ENCODE measurements at places on chromosomes 12 and 14. TPM values are rescaled to one million over a fixed set of nuclear protein-coding genes. Genes with fewer than 3 reads are reported as not detected.

DNA sequence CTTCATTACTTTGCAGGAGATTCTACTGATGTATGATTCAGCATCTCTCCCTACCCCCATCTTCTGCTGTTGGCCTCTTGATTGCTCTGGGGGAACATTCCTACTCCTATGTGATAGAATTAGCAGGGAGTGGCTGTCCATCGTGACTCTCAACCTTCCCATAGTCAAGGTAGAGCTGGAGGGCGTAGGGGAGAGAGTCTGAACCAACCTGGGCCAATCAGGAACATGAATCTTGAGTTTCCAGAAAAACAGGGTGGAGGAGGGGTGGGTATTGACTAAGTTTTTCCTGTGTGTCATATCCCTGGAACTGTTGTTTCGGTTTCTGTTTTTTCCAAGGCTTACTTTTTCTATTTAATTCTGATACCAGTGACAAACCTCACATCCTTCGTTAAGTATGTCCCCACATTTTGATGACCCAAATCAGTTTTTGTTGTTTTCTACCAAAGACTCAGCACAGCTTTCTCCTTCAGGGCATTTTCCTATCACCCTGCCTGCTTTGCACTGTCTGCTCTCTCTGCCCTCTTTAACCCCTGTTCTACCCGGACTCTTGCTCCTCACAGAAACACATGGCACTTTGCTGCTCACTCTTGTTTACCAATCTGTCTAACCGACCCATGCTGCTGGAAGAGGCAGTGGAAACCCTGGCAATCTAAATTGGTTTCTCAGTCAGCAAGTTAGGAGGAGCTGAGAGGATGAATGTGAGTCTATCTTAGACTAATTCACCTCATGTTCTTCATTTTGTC, 1428.3 kb downstream of the AACS start:
- DNase-seq, result no peak

DNA sequence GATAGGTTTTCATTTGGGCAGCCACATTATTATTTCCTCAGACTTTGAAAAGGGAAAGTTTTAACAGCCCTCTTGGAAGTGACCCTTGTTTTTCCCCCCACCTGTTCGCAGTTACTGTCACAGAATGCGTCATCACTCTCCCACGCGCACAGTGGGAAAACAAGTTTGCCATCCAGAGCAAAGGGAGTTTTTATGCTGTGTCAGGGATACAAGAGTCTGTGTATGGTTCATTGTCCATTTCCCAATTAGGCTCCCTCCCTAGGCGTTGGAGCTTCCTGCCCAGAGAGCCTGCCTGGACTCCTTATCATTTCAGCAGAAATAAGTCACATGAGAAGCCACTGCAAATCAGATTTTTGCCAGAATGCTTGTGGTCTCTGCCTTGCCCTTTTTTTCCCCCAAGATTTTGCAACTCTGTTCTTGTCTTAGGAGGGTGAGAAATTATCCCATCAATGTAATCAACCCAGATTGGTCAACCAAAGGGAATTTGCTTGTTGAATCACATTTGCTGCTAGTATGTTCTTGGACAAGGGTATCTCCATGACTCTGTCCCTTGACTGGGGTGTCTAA, 104.1 kb downstream of the IGF1 start:
- no peak for DNase-seq

TAPBPL gene
- polyA plus RNA-seq, result 4.8 TPM

MOK gene
- 24.5 TPM for polyA plus RNA-seq

RFX4 gene
- not detected for polyA plus RNA-seq

TMBIM6 gene
- polyA plus RNA-seq, result 815 TPM
